ENCODE measurements at places on chromosomes 1 and 21. TPM values are rescaled to one million over a fixed set of nuclear protein-coding genes. Genes with fewer than 3 reads are reported as not detected.
A peak's percentile ranks its signal among the peaks of the same experiment; 100 is the strongest.

GRCh38 chr1:158179301-158180041, 1.2 kb upstream of the CD1D start:
- DNase-seq: no peak

DNA sequence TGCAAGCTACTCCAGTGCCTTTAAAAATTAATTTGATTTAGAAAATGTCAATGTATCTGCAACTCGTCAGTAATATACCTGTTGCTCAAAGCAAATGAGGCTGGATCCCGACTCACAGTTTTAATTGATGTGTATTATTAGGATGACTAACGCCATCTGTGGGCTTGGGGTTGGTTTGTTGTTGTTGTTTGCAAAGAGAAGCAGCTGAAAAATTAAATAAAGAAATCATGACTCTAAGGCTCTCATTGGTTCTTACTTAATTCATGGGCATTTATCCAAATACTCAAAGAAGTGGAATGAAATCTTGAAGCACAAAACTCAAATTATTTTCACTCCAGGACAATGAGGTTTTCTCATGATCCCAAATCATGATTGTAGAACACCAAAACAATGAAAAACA, 46.4 kb downstream of the SEC16B start:
- DNase-seq: no peak

GRCh38 chr1:1591452-1591851, 8.5 kb downstream of the FNDC10 start:
- no peak for DNase-seq

- peak; percentile 64 for DNase-seq
Measured at GRCh38 chr1:45512641-45513054, 9.0 kb downstream of the PRDX1 start.

GRCh38 chr1:234433563-234434285, 45.3 kb downstream of the TARBP1 start:
- peak; percentile 66 for DNase-seq

DNA sequence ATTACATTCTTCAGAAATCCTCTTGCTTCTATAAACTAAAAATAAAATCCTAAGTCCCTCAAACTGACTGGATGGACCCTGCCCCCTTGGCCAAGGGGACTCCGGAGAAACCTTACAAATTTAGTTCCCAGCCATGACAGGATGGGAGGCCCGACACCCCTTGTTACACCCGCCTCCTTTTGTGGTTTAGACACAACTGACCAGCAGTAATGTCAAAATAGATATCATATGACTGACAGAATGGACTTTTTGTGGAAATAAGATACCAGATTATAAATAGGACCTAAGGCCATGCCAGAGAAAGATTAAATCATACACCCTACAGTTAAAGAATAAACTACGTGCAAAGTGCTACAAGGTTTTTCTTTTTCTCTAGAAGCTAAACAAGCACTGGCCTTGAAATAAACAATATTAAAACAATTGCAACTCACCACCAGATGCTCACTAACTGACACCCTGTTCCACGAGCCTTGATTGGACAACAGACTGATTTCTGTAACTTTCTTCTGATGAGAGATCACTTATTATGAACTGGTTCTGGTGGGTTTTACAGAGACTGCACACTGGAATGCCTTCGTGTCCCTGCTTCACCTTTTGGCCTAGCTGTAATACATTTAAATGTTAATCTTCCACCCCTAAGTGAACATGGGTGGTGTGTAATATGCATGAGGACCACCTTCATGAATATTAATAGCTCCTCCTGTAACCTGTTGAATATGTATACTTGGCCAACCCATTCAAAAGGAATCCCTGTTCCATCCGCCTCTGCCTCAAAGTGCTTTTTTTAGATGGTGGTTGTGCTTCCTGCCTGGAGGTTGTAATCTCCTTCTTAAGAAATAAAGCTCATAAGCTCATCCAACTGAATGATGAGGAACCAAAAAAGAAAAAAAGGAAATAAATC, 99.6 kb downstream of the ODF2L start:
- no peak for DNase-seq

DNA sequence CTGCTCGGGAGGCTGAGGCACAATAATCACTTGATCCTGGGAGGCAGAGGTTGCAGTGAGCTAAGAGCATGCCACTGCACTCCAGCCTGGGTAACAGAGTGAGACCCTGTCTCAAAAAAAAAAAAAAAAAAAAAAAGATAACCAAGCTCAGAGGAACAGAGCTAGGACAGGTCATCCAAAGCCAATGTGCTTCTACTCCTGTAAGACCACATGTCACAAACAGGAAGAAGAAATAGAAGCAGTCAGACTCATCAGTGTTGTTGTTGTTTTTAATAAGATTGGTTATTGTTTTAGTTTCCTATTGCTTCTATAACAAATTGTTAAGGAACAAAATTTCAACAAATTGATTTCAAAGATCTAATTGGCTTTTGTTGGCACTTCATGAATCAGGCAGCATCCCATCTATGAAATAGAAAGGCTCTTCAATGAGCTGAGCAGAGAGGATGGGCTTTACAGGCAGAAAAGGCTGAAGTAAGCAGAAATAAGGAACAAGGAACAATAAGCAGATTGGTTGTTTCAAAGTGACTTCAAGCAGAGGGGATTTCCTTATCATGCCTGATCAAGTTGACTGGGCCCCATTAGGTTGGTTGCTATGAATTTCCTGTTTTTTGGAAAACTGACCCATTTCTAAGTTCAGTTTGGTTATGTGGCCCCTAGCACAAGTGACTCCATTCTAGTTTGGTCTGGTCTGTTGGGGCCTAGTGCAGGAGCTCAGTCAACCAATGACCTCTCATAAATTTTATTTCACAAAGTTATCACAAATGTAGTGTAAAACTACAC, 6.0 kb upstream of the AKNAD1 start:
- no peak for DNase-seq

MYOM3 gene
- total RNA-seq: 0.06 TPM

- no peak for DNase-seq
Measured at GRCh38 chr1:43885279-43885801, 48.3 kb upstream of the ARTN start.

GRCh38 chr21:46066591-46067331, 31.2 kb upstream of the COL6A2 start:
- DNase-seq: no peak

NCMAP gene
- total RNA-seq: not detected

DNA sequence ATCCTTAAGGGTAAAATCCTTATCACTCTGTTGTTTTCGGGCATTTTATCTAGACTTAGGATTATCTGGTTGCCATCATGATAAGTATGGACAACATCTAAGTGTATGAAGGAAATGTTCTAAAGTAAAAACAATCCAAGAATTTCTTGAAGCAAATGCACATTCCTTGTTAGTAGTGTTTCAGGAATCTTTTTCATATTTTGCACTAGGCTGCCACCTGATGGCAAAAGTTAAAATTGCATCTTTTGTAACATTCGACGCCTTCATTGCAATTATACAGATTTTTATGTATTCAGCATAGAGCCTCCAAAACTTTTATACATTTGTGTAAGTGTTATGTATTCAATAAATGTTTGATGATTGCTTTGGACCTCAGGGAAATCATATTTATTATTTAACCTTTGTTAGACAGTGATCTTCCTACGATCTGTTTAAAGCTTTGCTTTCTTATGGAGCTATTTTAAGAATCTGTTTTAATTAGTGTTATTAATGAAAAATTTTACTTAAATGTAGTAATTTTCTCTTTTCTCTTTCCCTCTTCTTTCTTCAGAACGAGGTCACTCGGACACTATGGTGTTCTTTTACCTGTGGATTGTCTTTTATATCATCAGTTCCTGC, 49.4 kb upstream of the KIAA1614 start:
- DNase-seq: peak; percentile 50

GRCh38 chr1:147608596-147608995, 61.7 kb downstream of the ACP6 start:
- DNase-seq: no peak

DNA sequence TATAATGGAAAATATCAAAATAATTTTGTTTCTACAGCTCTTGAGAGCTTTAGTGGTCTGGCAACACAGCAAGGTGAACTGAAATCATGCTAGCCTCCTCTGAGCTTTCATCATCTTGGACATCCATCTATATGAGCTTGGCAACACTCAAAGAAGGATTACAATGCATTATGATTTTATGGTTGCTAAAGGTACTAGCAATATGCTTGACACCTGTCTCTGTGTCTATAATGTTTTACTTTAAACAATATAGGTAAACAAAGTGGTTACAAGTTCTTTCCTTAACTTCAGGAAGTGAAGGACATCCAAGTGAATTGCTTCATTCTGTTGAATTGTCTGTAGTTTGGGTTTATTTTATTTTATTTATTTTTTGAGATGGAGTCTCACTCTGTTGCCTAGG, 203.7 kb upstream of the RRP15 start:
- DNase-seq: no peak

PRAMEF11 gene
- not detected for total RNA-seq

UBL4B gene
- total RNA-seq: 1.7 TPM

DNA sequence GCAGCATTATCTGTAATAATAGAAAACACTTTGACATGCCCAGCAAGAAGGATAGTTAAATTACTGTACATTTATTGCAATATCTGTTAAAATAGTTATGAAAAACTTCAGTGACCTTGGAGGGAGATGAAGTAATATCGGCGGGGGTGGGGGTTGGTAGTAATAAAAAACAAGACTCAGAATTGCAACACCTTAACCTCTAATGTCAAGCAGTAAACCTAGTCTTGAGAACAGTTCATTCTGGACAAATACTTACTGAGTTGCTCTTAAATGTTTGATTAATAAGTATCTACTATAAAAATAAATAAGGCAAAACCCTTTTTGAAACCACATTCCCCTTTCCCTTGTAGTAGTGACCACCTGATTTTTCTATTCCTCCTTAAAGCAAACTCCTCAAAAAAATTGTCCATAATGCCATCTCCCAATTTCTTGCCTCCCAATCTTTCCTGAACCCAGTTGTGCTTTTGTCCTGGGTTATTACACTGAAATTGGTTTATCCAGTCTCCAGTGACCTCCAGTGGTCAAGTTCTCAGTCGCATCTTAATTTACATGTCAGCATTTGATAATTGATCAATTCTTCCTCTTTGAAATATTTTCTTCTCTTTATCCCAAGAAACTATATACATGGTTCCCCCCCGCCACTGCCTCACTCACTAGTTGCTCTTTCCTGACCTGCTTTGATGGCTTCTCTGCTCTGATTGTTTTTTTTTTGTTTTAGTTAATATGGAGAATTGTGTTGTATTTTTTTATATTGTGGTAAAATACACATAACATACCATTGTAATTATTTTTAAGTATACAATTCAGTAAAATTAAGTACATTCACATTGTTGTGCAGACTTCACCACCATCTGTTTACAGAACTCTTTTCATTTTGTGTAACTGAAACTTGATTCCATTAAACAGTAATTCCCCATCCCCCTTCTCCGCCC, 36.8 kb downstream of the RAP1A start:
- peak; percentile 62 for DNase-seq

TMEM35B gene
- 27.0 TPM for total RNA-seq

DNA sequence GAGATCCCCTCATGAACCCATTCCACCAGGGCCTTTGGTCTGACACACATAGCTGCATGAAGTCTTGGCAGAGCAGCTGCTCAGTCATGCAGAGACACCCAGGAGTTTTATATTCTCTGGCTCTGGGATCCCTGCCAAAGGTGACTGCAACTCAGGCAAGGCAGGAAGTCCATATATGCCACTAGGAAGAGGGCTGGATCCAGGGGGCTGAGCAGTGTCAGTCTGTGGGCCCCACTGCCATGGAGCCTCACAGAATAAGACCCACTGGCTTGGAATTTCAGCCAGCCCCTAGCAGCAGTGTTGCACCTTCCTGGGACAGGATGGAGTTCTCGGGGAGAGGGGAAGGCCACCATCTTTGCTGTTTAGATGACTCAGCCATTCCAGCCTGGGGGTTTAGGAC, 199.7 kb downstream of the TBX15 start:
- DNase-seq: peak; percentile 55

MCOLN2 gene
- 1.1 TPM for total RNA-seq

GUCA2A gene
- total RNA-seq: not detected

ESRRG gene
- total RNA-seq: not detected

- DNase-seq: no peak
Measured at GRCh38 chr1:4071653-4072052, 171.6 kb upstream of the C1orf174 start.

EXTL2 gene
- total RNA-seq: 23.7 TPM

TMEM81 gene
- 1.6 TPM for total RNA-seq

DNA sequence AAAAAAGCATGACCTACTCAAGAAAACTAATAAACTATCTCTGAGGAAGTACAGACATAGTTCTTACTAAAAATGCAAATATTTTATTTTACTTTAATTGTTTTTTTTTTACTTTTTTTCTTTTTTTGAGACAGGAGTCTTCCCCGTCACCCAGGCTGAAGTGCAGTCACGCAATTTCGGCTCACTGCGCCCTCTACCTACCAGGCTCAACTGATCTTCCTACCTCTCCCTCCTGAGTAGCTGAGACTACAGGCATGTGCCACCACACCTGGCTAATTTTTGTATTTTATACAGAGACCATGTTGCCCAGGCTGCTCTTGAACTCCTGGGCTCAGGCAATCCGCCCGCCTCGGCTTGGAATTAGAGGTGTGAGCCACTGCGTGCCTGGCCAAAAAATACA, 1263.1 kb downstream of the KCNT2 start:
- no peak for DNase-seq

GRCh38 chr1:23385119-23385621, 15.5 kb upstream of the ZNF436 start:
- DNase-seq: no peak

- DNase-seq: no peak
Measured at GRCh38 chr1:11654137-11654938, at the start of the genes FBXO2 and FBXO44. TSS of gene FBXO2 (minus strand) at chr1:11654429. CDS start at chr1:11654340, 89 bp downstream. TSS of gene FBXO44 (plus strand) at chr1:11654877. CDS start at chr1:11655836, 959 bp downstream.

GRCh38 chr1:197633447-197634078, 141.7 kb downstream of the DENND1B start:
- no peak for DNase-seq

DNA sequence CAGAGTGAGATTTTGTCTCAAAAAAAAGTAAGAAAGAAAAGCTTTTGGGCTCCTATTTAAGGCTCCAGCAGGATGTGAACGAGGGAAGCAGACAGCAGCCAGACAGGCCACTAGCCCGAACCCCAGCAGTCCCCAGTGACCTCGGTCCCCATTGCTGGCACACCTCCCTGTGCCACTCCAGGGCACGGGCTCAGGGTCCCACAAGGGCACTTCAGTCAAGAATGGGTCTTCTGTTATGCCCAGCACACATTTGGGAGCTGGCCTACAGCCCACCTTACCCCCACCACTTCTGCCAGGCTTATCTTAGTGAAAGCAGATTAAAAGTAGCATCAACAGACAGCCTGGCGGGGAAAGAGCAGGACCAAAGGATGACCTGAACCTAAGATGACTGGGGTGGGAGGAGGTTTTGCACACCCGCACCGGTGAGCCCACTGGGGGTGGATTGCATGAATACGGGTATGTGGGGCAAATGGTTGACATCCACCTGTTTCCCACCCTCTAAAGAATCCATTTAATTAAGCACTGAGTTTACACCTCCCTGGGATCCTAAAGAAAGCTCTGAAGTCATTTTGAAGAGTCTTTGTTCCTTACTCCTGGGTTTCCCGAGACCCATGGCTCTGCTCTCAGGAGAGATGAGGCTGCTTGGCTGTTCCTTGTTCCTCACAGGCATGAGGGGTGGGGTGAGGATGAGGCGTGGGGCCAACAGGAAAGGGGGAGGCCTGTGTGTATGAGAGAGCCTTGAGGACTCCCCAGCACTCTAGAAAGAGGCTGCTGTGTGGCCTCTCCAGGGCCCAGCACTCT, 4.7 kb downstream of the CHI3L1 start:
- no peak for DNase-seq

STXBP3 gene
- 44.3 TPM for total RNA-seq

GRCh38 chr1:11384170-11384554, 94.8 kb upstream of the DISP3 start:
- no peak for DNase-seq

PTPRU gene
- 6.4 TPM for total RNA-seq

- DNase-seq: no peak
Measured at GRCh38 chr1:205939690-205940330, 3.4 kb downstream of the SLC26A9 start.

IRF6 gene
- 0.31 TPM for total RNA-seq

- no peak for DNase-seq
Measured at GRCh38 chr21:32099812-32100416, 178.9 kb downstream of the MIS18A start.
